ENCODE measurements at places on chromosomes 2 and 18.

DNA sequence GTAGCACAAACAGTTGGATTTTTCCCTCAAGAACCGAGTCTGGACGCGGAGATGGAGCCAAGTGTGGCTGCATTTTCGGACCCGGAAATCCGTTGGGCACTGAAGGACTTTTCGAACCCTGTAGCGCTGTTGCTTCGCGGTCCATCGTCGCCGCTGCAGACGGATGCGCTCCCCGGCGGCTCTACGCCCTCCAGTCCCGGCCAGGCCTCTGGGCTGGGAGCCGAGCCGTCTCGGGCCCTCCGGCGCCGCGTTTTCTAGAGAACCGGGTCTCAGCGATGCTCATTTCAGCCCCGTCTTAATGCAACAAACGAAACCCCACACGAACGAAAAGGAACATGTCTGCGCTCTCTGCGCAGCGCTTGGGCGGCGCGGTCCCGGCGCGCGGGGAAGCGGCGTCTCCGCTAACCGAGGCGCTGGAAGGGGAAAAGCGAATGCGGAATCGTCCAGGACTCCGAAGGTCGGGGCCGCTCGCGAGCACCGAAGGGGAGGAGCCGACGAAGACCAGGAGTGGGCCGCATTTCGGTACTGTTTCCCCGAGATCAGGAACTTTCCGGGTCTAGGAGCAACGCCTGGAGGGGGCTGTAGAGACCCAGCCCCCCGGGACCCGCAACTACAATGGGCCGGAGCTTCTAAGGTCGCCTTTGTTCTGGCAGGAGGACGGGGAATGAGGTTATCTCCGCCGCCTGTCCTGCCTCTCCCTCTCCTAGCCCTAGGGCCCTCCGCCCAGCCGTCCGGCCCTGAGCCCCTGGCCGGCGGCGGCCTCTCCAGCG, 3.2 kb downstream of the EMX1 start:
- DNase-seq, result no peak

GRCh38 chr2:31150120-31150670, 12.0 kb upstream of the GALNT14 start:
- no peak for DNase-seq

GRCh38 chr2:73293534-73294171, at the start of gene EGR4:
Gene EGR4 (minus strand): TSS chr2:73293548. CDS start chr2:73293317, 231 bp downstream.
- peak; percentile 95 for DNase-seq

- DNase-seq, result no peak
Measured at GRCh38 chr2:219384083-219384713, 3.5 kb downstream of the DNPEP start.
